ENCODE measurements at places on chromosomes 11 and 22. TPM values are rescaled to one million over a fixed set of nuclear protein-coding genes. Genes with fewer than 3 reads are reported as not detected.

PHOX2A gene
- total RNA-seq: not detected

MEI1 gene
- not detected for total RNA-seq

OLFML1 gene
- total RNA-seq: not detected

SOX10 gene
- not detected for total RNA-seq

KCNJ4 gene
- total RNA-seq: 1.1 TPM

MRGPRX4 gene
- not detected for total RNA-seq

MMP7 gene
- 23.4 TPM for total RNA-seq
